Activated T-helper 17 cell treated with anti-CD3 and anti-CD28 coated beads, Interleukin-2, amount 50 U/mL, for 72 hours (primary cell): ENCODE measurements at places on chromosomes 3 and 15. TPM values are rescaled to one million over a fixed set of nuclear protein-coding genes. Genes with fewer than 3 reads are reported as not detected.
A peak's percentile ranks its signal among the peaks of the same experiment; 100 is the strongest.

Gene CCNB2
- total RNA-seq, result 72.8 TPM

GRCh38 chr3:20846066-20846465 is 660.1 kb upstream of the SGO1 start:
- no peak for ATAC-seq

Gene HMG20A
- total RNA-seq, result 31.2 TPM

GRCh38 chr3:148873977-148874376 is 8.9 kb downstream of the CPA3 start:
- no peak for ATAC-seq

Gene RGMA
- total RNA-seq, result 0.15 TPM

DNA sequence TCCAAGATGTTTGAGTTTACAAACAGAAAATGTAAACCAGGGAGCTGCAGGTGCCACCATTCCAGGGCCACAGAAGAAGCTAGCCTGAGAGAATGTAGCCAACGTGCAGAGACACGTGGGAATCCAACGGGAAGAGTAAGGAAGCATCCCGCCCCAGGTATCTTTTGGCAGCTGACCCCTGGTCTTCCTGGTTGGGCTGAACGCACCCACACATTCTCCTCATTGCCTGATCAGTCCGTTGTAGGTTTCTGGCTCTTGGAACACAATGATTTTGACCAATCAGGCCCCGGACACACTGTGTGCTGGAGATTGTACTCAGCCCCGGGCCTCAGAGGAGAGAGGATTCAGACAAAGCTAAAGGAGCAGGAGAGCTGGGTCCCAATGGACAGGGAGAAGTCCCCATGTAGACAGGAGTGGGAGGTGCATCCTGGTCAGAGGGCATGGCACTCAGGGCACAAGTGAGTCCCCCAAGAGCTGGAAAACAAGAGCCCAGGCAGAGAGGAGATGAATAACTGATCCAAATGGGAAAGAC is 102.3 kb downstream of the TPRA1 start:
- no peak for ATAC-seq

GRCh38 chr3:52891164-52891563 is 6.2 kb downstream of the STIMATE start:
- peak; percentile 53 for ATAC-seq

- ATAC-seq, result no peak
Observed at GRCh38 chr3:134426660-134427181, 52.5 kb upstream of the AMOTL2 start.

Gene PPP1R14D
- total RNA-seq, result not detected

- no peak for ATAC-seq
Observed at GRCh38 chr3:37135561-37135960, 38.8 kb downstream of the LRRFIP2 start.

GRCh38 chr3:176274161-176274560 is 923.1 kb downstream of the TBL1XR1 start:
- ATAC-seq, result no peak

Gene CYP1A2
- not detected for total RNA-seq

DNA sequence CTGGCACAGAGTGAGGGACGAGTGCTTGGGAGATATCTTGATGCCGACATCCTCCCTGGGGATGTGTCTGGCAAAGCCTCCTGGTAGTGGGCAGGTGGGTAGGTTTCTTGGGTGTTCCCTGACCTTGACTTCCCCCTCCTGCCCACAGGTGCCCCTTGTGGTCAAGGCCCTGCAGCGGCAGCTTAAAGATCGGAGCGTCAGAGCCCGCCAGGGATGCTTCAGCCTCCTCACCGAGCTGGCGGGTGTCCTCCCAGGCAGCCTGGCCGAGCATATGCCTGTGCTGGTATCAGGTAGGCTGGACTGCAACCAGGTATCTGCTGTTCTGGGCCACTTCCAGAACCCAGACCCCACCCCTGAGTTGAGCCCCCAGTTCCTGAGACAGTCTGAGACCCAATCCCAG is 19.2 kb downstream of the CAND2 start:
- ATAC-seq, result no peak

DNA sequence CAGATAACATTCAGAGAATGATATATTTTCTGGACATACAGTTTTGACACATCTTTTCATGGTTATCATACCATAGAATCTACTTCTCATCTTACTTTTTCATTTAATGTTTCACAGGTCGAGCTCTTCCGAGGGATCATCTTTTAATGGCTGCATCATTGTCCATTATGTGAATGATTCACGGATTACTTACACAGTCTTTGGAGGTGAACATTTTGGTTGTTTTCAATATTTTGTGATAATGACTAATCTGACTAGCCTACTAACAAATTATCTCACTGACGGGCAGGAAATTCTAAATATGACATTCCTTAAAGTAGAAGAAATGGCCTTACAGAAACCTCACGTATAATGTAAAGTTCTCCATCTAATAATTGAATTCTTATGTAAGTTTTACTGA is 209.1 kb upstream of the STRIT1 start:
- ATAC-seq, result no peak

DNA sequence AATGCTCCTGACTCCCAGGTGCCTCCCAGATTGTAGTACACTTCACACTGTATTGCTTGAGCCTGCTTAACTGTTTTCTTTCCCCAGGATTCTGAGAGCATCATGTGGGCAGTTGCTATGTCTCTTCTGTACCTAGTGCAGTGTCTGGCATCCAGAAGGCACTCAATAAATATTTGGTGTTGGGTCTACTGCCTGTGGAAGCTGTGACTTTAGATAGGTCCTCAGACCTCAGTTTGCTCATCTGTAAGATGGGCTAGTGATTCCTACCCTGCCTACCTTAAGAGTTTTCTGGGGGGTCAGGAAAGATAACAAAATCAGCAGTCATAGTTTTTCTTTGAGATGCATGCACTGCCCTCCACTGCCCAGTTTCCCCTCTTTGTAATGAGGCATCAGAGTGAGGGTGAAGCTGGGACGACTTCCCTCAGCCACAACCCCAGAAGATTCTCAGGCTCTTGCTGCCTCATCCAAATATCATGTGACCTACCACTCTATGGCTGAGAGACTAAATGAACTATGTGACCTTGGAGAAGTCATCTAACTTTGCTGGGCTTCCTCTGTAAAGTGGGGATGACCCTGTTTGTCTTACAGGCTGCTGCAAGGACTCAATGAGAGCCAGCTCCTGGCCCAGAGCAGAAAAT is 50.4 kb downstream of the ATP2B2 start:
- no peak for ATAC-seq

Gene REC114
- total RNA-seq, result not detected

GRCh38 chr3:135451037-135451785 is 514.3 kb upstream of the PPP2R3A start:
- no peak for ATAC-seq

Gene NEK11
- total RNA-seq, result 3.1 TPM

Gene PLA2G4D
- total RNA-seq, result 0.09 TPM

Gene ALAS1
- 66.1 TPM for total RNA-seq

DNA sequence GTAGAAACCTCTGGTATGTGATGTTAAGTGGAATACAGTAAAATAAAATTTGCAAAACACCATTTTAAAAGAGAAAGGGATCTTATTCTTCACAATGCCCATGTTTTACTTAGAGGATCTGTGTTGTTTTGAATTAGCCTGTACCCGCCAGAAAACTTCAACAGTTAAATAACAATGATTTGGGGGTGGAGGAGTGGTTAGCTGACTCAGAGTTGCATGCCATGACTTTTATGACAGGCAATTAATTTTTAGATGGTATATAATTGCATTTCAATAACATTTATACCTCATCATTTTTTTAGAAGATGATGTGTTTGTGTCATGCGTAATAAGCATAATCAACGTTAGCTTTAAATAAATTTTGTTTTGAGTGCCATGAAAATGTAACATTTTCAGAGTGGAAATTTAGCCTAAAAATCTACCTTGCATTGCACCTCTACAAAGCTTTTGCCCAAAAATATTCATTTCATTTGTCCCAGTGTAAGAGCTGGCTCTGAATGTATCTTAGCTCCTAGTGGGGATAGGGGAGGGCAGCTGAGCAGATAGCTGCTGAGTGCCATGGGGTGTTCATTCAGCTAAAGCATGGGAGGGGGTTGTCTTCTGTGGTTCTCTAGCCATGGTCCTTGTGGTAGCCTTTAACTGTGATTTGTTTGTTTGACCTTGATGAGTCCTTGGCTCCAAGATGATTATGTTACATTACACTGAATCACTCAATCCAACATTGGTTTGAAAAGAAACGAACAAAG is 379.8 kb downstream of the LPP start:
- ATAC-seq, result no peak

Gene SKOR1
- total RNA-seq, result 0.13 TPM

DNA sequence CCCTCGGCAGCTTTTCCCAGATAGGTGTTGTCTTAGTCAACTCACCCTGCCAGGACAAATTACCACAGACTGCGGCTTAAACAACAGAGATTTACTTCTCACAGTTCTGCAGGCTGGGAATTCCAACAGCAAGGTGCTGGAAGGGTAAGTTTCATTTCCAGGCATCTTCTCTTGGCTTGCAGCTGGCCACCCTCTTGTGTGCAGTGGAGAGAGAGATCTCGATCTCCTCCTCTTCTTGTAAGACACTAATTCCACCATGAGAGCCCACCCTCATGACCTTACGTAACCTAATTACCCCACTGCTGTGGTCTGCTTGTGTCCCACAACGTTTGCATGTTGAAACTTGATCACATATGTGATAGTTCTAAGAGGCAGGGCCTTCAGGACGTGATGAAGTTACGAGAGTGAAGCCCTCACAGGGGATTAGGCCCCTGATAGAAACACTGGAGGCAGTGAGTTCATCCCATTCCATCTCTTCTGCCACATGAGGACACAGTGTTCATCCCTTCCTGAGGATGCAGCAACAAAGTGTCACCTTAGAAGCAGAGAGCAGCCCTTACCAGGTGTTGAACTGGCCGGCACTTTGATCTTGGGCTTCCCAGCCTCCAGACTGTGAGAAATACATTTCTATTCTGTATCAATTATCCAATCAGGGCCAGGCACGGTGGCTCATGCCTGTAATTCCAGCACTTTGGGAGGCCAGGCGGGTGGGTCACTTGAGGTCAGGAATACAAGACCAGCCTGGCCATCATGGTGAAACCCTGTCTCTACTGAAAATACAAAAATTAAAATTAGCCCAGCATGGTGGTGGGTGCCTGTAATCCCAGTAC is 247.7 kb downstream of the PLCL2 start:
- no peak for ATAC-seq

Gene FBXO40
- total RNA-seq, result not detected

DNA sequence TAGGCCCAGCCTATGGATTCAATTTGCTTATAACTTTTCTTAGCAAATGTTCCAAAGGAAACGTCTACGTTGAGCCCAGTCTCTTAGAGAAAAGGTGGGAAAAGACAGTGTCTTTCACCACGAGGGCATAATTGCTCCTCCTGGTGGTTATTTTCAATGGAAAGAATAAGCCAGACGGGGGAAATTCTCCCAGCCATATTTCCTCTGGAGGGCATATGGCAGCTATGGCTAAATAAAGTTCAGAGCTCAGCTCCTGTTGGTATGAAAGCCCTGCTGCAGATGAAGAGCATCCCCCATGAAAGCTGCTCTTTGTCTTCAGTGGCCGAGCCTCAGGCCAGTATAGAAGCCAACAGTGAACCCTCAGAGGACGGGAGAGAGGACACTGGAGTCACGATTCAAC is 297.9 kb downstream of the RYR3 start:
- ATAC-seq, result no peak
